ENCODE measurements at places on chromosomes 7 and 10.

DNA sequence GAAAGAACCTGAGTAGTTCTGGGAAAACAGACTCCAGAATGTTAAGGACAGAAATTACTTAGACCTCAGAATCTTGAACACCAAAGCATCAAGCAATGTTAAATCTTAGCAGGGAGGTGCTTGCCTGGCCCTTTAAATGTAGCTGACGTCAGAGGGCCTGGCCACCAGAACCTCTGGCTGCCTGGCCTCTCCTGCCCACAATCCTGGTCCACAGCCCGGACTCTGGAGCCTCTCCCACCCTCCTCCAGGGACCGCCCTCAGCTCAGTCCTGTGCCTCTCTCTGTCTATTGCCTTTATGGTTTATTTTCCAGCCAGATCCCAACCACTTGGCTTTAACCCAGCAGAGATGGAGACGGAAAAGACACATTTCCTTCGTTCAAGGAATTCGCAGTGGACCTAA, 42.2 kb upstream of the EGR2 start:
- no peak for DNase-seq

DNA sequence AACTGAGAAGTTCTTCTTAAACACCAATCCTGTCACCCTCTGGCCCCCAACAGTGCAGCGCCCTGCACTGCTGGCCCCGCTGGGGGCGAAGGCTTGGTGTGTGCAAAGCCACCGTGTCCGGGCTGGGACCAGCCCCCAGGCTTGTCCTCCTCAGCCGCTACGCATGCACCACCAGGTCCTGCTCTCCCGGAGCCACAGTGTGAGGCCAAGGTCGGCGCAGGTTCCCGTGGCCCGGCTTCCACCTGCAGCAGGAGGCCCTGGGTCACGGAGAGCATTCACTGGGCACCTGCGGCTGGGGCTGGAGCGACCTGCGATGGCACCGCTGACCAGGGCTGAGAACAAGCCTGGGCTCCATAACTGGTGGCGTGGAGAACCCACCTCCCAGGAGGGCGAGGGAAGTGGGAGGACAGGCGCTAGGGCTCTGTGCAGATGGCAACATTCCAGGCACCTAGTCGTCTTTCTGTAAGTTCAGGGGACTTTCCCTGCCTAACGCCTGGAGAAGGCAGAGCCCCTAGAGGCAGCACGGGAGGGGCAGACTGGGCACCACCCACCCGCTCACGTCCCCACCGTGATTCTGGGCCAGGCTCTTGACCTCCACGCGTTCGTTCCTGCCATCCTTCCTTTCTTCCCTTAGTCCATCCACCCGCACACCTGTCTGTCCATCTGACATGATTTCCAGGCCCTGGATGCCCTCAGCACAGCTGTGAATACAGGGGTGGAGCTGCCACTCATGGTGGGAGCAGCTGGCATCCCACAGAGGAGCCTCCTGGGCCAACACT, 271.6 kb downstream of the ELFN1 start:
- no peak for DNase-seq

- no peak for DNase-seq
Observed at GRCh38 chr7:12054830-12055229, 156.3 kb upstream of the TMEM106B start.

DNA sequence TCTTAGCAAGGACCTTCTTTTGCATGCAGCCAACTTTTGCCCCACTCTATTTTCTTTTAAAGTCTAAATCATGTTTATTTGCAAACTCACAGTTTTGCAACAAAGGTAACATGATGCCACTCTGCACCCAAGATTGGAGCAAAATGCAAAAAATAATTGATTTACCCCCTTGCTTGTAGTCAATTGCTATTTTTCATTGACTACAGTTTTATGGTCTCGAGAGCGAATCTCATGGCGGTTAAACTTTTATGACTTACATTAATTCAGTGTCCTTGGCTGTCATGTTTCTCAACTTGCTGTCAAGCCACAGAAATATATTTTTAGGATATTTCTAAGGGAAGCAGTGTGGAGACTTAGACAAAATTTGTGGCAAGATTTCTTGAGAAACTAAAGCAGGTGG, 110.0 kb upstream of the JCAD start:
- DNase-seq, result no peak

DNA sequence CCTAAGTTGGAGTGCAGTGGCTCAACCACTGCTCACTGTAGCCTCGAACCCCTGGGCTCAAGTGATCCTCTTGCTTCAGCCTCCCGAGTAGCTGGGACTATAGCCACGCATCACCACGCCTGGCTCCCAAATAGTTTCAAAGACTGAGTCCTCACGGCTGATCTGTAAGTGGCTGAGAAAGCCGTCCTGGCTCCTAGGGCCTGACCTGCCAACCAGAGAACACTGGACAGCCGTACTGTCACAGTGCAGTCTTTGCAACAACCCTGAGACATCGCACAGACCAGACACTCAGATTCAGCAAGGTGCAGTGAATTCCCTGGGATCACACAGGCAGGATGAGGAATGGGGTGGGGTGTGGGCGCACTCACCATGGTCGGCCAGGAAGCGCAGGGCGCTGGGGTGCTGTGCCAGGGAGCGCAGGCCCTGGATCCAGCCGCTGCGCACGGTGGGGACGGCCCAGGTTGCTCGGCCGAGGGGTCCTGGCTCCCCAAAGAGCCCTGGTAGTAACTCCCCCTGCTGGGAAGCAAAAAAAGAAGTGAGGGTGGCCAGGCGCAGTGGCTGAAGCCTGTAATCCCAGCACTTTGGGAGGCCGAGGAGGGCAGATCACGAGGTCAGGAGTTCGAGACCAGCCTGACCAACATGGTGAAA, 10.7 kb downstream of the BRAT1 start:
- DNase-seq, result no peak

GRCh38 chr10:43013065-43013464, 63.8 kb upstream of the RET start:
- DNase-seq, result no peak

GRCh38 chr7:56115852-56116538, at the start of gene NUPR2:
Gene NUPR2 (minus strand): TSS chr7:56116417. CDS start chr7:56116314, 103 bp downstream.
- DNase-seq, result no peak

DNA sequence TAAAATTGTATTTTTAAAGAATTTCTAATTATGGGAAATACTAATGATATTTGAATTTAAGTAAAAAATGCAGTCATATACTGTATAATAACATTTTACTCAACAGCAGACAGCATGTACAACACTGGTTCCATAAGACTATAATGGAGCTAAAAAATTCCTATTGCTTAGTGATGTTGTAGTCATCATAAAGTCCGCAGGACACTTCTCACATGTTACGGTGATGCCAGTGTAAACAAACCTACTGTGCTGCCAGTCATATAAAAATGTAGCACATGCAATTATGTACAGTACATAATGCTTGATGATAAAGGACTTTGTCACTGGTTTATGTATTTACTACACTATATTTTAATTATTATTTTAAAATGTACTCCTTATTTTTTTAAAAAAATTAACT, 629.3 kb downstream of the IPMK start:
- DNase-seq, result no peak

DNA sequence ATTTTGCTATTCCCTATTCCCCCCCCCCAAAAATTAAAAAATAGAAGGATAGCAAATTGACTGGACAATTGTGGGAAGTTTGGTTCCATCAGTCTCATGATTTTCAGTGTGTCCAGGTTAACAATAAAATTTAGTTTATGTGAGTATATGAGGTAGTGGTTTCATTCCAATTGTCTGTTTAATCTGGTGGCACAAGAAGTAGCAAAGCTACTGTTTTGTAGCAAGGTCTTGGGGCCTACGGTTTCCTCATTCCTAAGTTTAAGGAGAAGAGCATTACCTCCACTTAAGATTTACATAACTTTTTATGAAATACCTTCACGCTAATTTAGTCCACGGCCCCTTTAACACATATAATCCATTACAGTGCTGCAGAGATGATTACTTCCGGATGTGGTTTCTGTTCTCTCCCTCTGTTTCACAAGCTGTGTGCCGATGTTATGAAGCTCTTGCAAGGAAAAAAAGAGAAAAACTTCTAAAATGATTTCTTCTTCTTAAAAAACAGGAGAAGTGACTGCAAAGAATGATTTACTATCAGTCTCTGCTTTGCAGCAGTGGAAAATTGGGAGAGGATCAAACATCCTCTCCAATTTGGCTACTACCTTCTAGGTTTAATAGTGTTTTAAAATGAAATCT, 32.7 kb upstream of the NPVF start:
- no peak for DNase-seq

GRCh38 chr7:137325927-137326326, 17.6 kb downstream of the PTN start:
- DNase-seq, result no peak

DNA sequence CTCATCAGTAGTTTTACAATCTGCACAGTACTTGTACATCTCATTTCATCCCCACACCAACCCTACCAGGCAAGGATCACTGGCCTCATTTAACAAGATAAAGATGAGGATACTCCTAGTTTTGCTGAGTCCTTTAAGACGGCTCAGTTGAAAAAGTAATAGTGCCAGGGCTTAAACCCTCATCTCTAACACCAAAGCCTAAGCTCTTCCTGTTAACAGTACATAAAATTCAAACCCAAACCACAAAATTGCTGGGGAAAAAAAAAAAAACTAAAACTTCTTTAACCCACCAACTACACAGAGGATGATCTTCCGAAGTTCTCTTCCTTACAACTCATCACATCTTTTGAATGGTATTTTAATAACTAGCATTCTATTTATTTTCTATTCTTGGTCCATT, 1.3 kb downstream of the SAR1A start:
- no peak for DNase-seq

DNA sequence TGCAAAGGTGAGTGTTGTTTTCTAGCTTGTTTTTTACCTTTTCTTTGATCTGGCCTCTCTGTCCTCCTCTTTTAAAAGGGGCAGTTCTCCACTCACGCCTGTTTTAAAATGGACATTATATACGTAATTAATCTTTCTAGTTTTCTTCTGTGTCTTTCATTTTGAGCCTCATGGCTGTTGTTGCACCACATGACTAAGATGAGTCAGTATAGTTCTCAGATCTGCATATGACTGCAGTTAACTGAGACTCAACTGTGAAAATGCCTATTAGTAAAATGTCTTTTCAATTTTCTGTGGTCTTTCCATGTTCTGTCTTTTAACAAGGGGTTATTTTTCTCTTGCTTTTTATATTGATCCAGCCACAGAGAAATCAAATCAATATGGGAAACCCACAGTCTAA, 296.1 kb downstream of the CDK14 start:
- no peak for DNase-seq

DNA sequence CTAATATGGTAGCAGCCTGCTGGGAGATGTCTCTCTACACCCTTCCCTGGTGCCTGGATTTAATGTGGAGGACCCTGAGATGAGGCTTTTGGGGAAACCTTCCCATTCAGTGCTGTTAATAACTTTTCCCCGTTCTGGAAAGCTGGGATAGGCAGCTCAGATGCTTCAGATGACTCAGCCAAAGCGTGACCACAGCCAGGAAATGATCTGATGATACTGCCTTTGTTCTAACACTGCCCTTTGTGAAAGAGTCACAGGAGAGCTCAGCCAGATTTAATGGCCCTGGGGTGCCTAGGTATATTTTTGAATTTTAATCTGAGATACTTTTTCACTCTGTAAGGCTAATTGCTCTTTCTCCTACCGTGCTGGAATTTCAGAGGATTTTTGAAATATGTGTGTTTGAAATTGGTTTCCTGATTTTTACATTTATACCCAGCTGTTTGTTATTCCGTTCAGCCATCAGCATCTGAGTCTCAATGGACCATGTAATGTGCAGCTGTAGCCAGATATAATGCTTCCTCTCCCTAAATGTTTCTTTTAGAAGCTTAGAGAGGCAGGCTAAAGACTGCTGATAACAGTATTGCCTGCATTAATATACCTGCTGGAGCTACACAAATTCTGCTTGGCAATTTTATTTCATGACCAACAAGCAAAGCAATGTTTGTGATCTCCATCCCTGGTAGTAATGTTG, 17.8 kb downstream of the CELF2 start:
- no peak for DNase-seq

GRCh38 chr7:31028006-31028405, 24.1 kb upstream of the ADCYAP1R1 start:
- no peak for DNase-seq

- no peak for DNase-seq
Observed at GRCh38 chr7:46256870-46257661, 336.0 kb upstream of the IGFBP3 start.

DNA sequence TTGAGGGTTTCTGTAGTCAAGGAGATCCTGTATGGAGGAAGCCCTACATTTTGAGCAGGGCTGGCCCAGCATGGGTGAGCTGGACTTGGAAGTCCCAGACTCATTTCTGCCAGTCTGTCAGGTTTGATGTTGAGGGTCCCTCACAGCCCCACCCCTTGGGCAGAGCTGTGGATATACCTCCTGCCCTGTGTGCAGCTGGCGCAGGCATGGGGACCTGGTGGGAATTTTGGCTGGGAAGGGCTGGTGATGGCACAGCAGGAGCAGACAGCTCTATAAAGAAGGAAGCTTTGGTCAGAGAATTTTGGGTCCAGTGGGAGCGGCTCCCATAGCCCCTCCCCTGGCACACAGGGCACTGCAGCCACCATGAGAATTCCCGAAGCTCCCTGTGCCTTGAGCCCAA, 482.6 kb downstream of the RPS24 start:
- no peak for DNase-seq

DNA sequence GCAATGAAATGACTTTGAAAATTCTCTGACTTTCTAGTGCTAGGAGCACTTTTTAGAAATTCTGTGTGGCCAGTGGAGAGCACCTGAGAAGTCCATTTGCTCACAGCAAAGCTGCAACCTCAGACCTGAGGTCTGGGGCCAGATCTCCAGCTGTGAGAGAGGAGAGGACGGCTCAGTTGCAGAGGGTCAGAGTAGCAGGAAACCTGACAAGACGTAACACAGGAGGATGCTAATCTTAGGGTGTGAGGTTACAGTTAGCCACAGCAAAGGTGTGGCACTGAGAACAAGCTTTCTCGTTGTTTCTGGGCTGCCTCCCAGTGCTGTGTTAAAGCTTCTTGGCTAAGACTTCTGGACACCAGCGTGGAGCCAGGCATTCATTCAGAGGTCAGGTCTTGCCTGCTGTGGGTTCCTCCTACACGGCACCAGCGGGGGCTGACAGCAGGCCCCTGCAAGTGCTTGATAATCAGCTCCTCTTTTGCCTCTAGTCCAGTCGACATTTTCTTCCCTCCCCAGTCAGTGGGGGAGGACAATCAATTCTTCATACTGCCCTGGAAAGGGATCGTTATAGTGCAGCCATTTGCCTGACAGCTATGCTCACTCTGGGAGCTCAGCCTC, 435.4 kb upstream of the DPP6 start:
- DNase-seq, result no peak

DNA sequence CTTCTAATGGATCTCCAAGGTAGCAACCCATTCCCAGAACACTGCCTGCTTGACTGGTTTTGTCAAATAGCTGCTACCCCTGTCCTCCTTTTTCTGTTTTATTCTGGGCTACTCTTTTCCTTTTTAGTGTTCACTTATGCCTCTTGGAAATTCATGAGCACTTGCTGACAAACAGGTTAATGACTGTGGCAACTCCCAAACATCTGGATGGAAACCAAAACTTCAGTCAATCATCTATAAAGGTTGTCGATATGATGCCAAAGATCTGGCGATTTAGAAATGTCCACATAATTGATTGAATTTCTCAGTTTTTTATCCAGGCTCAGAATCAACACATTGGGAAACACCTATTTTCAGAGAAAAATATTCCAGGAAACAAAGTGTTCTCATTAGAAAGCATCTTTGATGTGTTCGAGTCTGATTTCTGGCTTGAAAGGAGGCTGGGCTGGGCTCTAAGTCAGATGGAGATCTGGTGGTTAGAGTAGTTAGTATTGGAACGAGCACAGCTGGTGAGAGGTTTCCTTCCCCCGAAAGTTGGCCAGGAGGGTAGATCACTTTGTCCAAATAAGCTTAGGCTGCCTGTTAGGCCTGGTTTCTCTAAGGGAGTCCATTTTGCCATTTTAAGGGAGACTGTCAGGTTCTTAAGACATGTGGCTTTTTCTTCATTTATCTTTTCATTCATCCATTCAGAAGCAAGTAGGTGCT, 17.8 kb downstream of the PAX2 start:
- no peak for DNase-seq

GRCh38 chr10:26478061-26478460, 39.9 kb downstream of the APBB1IP start:
- no peak for DNase-seq

All from amniotic stem cell (primary cell).